ENCODE measurements at places on chromosomes 5 and 9.
A peak's percentile ranks its signal among the peaks of the same experiment; 100 is the strongest.

DNA sequence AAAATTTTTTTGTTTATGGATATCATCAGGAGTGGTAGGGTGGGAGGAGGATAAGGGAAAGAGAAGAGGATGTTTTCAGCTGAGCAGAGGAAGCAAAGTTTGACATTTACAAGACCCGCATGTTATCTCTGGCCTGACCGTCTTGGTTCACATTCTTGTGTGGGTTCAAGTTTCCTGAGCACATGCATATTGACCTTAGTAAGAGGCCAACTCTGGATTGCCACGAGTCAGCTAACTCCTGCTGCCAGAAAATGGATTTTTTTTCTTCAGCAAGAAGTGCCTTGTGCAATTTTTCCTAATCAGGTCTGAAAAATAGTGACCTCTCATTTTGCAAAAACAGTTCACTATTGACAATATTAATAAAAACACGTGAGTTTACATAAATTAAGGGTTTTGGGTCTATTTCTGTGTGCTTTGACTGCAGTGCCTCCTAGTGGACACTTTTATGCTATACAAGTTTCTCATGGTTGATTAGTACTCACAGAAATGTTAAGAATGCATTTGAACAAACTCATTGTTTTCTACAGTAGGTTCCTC, 27.1 kb upstream of the BASP1 start:
- DNase-seq, result peak; percentile 52

- no peak for DNase-seq
Measured at GRCh38 chr5:125052584-125052983, 306.1 kb upstream of the ZNF608 start.

DNA sequence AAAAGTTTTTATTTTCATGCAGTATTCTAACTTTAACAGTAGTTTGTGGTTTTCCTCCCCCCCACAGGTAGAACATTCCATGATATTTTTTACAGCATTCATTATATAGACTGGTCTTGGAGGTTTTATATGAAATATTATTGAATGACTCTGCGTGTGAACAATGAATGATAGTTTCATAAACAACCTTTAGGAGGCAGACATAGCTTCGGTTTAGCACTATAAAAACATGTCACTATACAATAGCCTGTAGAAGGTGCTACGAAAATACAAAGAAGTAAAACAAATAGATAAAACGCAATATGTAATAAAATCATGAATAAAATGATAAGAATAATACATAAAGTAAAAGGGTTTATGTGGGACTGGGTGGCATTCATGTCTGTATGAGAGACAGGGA, 8.5 kb downstream of the KLF4 start:
- no peak for DNase-seq

- no peak for DNase-seq
Measured at GRCh38 chr9:77304543-77304942, 127.2 kb downstream of the VPS13A start.

DNA sequence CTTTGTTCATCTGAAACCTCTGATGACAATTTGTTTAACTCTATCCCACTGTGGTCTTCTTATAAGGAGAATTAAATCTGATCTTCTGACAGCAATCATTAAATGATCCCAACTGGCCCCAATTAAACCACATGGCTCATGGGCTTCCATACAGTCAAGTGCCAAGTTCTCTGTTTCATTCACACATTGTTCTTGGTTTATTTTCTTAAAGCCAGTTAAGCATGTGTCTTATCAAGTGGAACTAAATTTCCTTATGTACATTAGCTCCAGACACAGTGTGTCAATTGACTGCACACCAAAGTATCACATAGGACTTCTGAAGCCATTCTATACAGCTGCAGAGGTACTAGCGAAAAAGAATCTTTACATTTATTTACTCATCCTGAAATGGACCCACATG, 51.2 kb downstream of the MEF2C start:
- DNase-seq, result no peak

DNA sequence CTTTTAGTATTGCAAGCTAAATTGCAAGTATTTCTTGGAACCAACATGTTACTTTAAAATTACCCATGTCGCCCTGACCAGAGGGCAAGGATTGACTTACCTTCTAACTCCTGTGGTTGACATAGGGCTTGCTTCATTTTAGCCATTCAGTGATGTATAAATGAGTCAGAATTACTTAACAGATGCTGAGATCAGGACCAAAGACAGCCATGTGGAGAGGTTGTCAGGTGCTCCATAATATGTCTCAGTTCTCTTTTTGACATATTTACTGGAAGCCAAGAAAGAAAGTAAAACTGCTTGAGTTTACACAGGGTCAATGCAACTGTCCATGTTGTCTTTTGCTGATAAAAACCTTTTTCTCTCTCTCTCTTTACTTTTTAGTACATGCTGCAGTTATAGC, 33.2 kb downstream of the F2RL2 start:
- no peak for DNase-seq

DNA sequence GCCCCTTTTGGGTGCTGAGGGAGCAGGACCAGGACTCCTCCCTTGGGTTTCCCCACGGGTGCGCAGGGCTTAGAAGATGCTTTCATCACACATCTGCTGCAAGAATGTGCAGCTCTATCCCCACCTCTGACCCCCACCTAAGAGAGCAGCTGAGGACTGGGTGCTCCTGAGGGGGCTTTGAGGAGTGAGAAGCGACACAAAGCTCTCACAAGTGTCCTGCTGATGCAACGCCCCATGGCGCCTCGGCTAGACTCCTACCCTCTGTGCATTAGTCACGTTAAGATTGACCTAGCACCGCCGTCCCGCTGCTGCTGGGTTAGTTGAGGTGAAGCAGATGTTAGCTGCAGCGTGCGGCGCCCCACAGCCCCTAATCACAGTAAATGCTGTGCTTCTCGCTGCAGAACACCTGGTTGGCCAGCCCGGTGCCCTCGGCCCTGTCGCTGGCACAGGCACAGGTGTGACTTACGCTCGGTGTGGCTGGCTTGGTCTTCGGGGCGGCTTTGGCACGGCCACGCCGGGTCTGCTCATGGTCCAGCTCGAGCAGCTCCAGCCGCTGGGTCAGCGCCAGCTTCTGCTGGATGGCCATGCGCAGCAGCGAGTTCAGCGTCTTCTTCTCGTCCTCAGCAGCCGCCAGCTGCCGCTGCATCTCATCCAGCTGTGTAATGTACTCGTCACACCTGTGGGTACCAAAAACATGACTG, 45.0 kb upstream of the IPPK start:
- no peak for DNase-seq
